Stimulated activated CD8-positive, alpha-beta memory T cell treated with anti-CD3 and anti-CD28 coated beads, Interleukin-15, amount 100 ng/mL, for 24 hours (primary cell): ENCODE measurements at places on chromosomes 16 and 17.

DNA sequence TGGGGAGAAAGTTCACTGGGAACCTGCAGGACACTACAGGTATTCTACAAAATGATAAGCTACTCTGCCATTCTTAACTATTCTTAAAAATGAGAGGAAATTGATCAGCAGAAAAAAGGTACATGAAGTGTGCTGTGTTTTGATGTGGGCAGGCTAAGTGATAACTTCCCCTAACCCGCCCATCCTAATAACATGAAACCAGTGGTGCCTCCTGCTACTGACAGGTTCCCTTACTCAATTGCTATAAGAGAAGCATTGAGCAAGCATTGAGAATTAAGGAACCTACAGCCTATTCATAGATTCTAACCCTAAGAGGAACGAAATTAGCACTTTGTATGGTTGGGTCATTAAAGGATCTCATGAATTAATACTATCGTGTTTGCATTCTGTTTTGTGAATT is 18.9 kb downstream of the XYLT1 start:
- no peak for DNase-seq

GRCh38 chr16:79598348-79599181 is 2.0 kb downstream of the MAF start:
- DNase-seq = no peak

DNA sequence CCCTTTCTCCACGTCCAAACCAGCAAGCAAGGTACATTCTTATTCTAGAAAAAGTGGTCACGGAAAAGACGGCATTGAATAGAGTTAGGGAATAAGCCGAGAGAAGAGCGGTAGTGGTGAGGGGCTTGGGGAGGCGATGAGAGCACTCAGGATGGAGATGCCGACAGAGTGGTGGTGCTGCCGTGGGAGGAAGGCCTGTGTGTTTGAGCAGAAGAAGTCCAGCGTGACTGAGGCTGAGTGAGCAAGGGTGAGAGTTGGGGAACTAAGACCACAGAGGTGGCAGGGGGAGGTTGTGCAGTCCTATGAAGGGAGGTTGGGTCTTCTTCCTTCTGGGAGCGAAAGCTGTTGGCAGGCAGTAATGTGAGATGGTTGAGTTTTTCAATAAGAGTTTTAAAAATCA is 252.3 kb downstream of the ABCC12 start:
- no peak for DNase-seq

GRCh38 chr17:13306310-13306962 is 288.6 kb upstream of the ELAC2 start:
- DNase-seq = no peak

- DNase-seq = no peak
These were observed 10.1 kb downstream of the KCTD5 start for GRCh38 chr16:2692251-2692947.
